Endothelial cell of umbilical vein (primary cell): ENCODE measurements at places on chromosomes 12 and 14.

DNA sequence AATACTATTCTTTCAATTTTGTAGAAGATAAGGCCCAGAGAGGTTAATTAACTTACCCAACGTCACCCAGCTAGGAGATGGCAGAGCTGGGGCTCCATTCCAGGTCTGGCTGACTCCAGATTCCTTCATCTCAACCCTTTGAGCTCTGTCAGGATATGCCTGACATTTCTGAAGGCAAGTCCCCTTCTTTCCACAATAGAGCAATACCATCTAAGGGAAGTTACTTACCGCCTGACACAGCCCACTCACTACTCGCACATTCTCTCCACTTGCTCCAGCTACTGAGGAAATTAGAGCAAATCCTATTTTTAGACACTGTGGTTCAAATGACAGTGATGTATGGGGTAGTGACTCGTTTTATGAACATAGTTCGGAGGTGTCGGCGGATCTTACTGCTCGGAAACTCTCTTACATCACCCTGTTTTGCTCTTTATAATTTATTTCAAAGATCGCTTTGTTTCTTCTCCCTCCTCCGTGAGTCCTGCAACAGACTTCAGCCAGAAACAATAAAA, 2.0 kb upstream of the WSCD2 start:
- no peak for DNase-seq

DNA sequence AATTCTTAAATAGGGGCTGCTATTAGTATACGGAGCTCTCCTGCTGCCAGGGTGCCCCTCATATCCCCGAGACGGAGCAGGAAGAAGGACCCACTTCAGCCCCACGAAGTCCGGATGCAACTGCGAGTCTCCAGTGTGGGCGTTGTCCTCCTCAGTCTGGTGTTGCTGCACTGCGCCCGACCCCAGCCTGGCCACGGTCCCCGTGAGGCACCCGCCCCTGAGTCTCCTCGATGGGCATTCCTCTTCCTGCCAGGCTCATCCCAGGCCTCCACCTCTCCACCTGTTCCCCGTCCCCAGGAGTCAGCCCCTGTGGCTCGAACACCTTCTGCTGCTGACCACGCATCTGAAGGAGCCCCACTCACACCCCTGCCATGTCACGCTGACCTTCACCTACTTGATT, 68.1 kb upstream of the SFSWAP start:
- DNase-seq: peak; percentile 0

DNA sequence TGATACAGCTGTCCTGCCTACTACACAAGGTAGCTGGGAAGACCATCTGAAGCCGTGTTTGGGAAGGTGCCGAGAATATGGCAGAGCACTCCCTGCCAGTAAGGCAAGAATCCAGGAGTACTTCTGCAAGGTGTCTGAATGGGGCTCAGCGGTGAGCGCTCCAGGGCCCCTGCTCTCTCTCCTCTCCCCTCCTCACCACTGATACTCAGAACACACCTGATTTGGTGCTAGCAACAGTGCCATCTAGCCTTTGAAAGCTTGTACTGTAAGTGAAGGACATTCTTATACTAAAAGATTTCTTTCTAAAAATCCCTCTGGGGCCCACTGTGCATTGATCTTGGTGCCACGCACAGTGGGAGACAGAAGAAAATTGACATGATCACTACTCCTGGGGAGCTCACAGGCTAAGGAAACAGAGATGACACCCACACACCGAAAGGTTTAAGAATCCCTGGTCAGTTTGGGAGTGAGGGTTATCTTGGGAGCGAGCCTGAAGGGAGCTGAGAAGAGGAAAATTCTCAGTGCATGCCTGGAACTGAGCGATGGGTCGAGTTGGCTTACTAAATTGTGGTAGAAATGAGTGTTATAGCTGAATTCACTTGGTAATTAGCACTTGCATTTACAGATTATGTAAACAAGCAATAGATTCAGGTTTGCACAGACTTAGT, 216.9 kb downstream of the NTF3 start:
- DNase-seq: no peak

DNA sequence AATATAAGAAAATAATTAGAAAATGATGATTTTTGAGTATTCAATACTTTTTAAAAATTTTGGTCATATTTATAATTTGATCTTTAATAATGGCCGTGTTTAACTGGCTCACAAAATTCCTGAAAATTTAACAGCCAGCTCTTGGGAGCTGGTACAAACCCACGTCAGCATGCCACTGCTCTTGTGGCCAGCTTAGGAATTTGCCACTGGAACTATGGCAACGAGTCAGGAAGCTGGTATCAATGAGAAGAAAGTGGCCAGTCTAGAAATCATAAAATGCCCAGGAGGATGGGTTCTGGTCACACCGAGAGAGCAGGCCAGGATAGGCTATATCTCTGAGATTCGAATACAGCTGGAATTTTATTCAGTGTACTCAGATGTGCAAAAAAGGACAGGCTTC, 72.2 kb upstream of the PLEKHG3 start:
- no peak for DNase-seq

DNA sequence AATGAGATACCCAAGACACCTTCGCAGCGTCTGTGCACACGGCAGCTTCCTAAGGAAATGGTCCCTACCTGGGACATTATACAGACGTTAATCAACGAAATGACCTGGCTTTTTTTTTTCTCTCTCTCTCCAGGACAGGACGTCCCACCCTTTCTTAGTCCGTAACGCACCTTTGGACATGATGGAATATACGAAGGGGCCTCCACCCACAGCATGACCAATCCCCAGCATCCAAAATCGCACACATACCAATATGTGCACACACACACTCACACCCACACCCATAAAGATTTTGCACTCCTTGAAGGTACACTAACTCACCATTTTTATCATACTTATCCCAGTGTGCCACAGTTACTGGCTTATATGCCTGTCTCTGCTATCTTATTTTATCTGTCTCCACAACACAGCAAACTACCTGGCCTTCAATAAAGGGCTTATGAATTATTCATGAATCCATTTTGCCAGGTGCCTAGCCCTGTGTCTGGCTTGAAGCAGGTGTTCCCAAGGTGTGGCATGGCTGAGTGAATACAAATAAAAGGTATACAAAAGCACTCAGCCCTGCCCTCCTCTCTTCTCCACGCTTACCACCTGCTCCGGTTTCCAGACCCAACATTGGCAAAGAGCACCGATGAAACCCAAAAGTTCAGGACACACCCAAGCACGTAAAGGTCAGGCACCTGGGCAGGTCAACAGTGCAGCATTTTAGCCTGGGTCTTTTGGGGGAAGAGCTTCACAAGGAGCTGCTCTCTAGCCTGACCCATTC, 2.2 kb downstream of the SCNN1A start:
- no peak for DNase-seq

- DNase-seq: no peak
These were observed 89.8 kb downstream of the SRRM4 start for GRCh38 chr12:119071176-119071575.

DNA sequence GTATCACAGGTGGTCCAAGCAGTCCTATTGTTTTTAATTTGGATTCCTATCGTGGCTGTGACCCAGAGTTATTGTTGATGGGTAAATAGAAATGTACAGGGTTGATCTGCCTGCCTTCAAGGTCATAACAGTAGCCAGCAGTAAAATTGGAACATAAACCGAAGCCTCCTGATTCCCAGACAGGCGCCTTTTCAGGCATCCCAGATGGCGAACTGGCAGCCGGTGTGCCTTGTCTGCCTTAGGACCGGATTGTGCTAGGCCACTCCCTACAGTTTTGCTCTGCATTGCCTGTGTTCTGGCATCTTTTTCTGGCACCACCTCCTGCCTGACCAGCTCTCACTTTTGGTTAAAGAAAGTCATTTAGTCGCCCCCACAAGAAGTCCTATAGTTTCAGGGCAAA, 22.2 kb downstream of the TMEM117 start:
- DNase-seq: no peak

DNA sequence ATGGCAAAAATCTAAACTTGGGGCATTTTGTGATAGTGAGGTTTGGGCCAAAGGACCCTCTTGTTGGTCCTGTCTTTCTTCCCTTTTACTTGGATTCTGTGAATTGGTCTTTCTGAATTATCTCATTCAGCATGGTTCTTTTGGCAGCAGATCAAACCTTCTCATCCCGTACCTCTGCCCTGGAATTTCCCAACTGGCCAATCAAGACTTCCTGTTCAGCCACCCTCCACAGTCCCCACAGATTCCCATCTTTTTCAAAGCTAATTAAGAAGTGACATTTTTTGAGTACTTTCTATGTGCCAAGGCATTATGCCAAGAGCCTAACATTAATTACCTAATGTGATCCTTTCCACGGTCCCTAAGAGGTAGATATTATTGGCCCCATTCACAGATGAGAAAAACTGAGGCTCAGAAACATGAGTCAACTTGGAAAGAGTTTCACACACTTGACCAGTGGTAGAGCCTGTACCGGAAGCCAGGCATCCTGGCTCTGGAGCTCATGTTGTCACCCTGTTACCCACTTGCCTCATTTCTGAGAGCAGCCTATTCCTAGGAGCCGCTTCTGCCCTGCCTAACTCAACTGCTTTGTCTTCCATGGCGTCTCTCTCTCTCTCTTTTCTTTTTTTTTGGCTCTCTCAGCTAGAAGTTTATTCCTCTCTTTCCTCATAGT, 135.9 kb downstream of the C12orf75 start:
- no peak for DNase-seq

- DNase-seq: no peak
These were observed 74.9 kb downstream of the ANO2 start for GRCh38 chr12:5870183-5870582.

GRCh38 chr12:122394626-122395194, 27.8 kb downstream of the CLIP1 start:
- DNase-seq: no peak

- DNase-seq: no peak
These were observed 131.8 kb upstream of the KRAS start for GRCh38 chr12:25382311-25383106.

GRCh38 chr12:63085120-63085519, 65.9 kb downstream of the AVPR1A start:
- DNase-seq: no peak

DNA sequence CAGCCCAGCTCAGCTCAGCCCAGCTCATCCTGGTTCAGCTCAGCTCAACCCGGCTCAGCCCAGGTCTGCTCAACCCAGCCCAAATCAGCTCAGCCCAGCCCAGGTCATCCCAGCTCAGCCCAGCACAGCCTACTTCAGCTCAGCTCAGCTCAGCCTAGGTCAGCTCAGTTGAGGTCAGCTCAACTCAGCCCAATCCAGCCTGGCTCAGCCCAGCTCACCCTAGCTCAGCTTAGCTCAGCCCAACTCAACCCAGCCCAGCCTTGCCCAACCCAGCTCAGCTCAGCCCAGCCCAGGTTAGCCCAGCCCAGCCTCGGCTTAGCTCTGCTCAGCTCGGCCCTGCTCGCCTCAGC, 332.3 kb downstream of the TMEM121 start:
- no peak for DNase-seq

- peak; percentile 32 for DNase-seq
These were observed 72.9 kb upstream of the ELK3 start for GRCh38 chr12:96121271-96121711.

DNA sequence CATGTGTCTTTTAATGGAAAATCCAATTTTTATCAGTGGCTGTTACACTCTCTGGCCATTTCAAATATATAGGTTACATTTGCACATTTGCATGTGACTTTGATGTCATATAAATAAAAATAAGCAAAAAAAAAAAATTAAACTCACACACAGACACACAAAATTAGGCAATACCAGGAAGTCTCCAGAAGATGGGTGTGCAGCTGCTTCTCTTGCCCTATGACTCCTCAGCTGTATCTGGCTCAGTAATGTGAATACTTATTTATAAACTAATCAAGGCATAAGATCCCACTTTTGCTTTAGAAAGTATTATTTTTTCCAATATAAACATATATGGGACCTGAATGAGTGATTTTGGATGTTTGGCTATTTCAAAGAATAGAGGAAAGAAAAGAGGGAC, 461.1 kb downstream of the LRIG3 start:
- DNase-seq: no peak

DNA sequence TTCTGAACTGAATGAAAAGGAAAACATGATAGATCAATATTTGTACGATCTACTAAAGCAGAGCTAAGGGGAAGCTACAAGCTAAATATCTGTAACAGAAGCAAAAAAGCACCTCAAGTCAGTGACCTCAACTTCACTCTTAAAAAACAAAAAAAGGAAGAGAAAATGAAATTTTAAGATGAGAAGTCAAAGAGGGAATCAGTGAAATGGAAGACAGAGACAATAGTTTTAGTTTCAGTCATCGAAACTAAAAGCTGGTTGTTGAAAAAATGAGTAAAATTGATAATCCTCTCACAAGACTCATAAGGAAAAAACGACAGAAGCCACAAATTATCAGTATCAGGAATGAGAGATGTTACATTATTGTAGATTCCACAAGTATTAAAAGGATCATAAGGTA, 11.9 kb upstream of the SLC2A13 start:
- no peak for DNase-seq

- no peak for DNase-seq
These were observed 69.2 kb downstream of the LIN7A start for GRCh38 chr12:80868576-80868975.

DNA sequence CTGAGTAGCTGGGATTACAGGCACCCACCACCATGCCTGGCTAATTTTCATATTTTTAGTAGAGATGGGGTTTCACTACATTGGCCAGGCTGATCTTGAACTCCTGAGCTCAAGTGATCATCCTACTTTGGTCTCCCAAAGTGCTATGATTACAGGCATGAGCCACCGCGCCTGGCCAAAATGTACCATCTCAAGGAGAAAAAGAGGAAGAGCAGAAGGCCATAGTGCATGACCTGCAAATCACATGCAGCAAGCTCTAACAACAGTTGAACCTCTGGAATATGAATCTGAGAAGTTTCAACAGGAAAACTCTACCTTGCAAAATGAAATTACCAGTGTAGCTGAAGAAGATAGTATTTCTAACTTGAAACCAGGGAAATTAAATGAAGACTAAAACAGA, 17.1 kb upstream of the SERPINA1 start:
- DNase-seq: no peak

DNA sequence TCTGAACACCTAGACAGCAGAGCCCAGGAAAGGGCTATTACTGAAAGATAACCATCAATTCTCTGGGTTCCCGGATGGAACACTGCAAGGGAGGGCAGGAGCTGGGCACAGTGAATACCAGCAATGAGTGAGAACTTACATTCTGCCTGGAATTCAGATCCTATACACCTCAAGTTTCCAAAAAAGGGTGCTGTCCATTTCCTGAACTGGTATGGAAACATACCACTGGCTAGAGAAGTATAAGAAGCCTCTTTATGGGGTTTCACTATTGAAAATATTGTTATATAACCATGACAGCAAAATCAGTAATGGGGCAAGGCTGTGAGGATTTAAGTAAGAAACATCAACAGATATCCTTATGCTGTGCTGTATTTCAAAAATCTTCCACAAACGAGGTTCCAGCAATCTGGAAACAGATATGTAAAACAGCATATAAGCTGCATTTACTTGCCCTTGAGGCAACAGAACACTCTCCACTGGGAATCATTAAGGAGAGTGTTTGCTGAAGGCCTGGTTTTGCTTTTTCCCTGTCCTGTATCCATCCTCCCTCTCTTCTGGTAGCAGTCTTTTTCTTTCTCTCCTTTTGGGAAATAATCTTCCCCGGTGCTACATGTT, 53.3 kb upstream of the GTF2A1 start:
- DNase-seq: no peak

GRCh38 chr12:26623136-26623535, 209.9 kb downstream of the ITPR2 start:
- DNase-seq: no peak

GRCh38 chr12:70576341-70577282, 60.6 kb downstream of the PTPRB start:
- DNase-seq: peak; percentile 68

GRCh38 chr12:27530157-27530922, 6.3 kb downstream of the PPFIBP1 start:
- no peak for DNase-seq
